Fibroblast of skin of abdomen (primary cell): ENCODE measurements at places on chromosomes 6 and 20.

DNA sequence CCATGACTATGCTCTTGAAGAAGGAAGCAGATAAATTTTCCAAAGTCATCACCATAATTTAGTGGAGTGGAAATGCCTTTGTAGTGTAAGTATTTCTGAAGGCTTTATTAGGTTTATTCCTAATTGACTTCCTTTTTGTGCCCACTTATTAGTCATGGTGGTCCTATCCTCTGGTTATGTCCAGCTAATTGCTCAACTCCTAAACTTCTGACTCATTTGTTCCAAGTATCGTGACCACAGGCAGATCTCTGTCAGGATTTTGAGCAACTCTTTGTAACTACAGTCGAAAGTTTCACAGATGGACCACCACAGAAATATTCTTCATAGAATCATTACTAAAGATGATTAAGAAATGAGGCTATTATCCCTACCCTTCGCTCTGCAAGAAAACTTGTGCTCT, 315.6 kb upstream of the PTCHD4 start:
- peak; percentile 90 for DNase-seq

- DNase-seq: no peak
Observed at GRCh38 chr6:26611599-26611998, 14.8 kb downstream of the ABT1 start.

- no peak for DNase-seq
Observed at GRCh38 chr6:34836008-34836407, 44.1 kb downstream of the BLTP3A start.

DNA sequence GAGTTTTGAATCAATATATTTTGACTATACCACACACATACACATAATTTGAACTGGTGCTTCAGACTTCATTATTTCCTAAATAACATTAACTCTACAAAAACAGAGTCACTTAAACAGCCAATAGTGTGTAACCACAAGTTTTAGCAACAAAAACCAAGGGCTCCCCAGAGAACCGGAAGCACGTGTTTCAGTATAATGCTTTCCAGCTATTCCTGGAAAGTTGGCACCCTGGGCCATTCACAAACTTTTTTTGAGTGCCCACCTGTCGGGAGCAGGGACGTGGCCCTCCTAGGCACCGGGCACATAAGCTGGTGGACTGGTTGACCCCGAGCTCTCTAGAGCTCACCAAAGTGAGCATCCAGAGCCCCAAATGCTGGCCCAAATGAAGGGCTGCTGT, 1.9 kb upstream of the SLC35D3 start:
- no peak for DNase-seq

DNA sequence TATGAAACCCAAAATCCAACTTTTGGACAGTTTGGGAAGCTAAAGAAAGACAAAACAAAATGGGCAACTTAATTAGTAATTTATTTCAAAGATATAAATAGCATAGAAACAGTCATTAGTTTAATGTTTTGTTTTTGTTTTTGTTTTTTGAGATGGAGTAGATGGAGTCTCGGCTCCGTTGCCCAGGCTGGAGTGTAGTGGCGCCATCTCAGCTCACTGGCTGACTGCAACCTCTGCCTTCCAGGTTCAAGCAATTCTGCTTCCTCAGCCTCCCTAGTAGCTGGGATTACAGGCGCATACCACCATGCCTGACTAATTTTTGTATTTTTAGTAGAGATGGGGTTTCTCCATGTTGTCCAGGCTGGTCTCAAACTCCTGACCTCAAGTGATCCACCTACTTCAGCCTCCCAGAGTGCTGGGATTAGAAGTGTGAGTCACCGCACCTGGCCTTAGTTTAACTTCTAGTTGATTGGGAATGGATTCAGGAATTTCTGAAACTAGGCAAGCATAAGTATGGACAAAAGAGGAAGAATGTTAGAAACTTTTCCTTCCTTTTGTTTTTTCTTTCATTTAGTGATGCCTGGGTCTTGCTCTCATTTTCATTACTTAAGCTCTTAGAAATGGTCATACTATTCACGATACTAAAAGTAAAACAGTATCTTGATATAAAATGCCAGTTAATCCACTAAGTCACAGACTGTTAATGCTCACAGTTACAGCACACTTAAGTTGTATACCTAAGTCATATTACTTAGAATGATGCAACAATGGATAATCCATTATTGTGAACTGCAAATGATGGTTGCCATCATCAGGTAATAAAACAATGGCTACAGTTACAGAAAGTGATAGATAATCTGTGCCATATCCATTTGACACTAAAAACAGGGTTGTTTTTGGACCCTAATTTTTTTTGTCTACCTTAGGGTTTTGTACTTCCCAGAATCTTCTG, 8.2 kb downstream of the SENP6 start:
- peak; percentile 72 for DNase-seq

GRCh38 chr6:141464896-141465295, 667.8 kb upstream of the GJE1 start:
- no peak for DNase-seq

GRCh38 chr6:53103993-53104675, 38.9 kb downstream of the FBXO9 start:
- DNase-seq: no peak

DNA sequence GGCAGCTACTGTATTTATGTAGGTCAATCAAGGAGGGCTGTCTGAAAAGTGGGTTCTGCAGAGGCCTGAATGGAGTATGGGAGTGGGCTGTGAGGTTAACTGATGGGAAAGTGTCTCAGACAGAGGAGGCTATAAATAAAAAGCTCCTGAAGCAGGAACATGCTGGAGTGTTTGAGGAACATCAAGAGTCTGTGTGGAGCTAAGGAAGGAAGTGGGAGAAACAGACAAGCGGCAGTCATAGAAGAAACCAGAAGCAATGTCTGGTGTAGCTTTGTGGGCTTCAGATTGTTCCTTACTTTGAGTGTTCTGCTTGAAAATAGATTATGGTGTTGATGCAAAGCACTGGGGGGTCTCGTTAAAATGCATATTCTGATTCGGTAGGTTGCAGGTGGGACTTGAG, 101.5 kb upstream of the OGFRL1 start:
- no peak for DNase-seq
